Thymus (tissue), 14 donors: ENCODE measurements at places on chromosomes 1 and 21. TPM values are rescaled to one million over a fixed set of nuclear protein-coding genes. Genes with fewer than 3 reads are reported as not detected.

F5 gene
- 0.85 TPM for total RNA-seq

OR1C1 gene
- not detected for total RNA-seq

CLCA1 gene
- total RNA-seq: 0.14 TPM

CHI3L2 gene
- total RNA-seq: 291 TPM

DNA sequence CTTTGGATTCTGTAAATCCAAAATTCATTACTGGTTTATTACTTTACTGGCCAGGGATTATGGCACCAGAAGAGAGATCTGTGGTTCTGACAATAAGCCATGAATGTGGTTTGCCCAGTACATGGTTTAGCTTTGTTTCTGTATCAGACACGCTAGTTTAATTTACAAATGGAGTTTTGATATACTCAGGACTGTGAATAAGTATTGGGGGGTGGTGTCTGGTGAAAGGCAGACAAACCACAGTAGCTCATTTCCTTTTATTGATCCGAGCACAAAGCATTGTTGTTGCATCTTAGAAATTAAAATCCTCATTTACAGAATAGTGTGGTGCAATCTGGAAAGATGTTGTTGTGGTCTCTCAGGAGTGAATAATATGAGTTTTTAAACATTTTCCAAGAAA is 96.0 kb downstream of the ST6GALNAC3 start:
- DNase-seq: no peak

DNA sequence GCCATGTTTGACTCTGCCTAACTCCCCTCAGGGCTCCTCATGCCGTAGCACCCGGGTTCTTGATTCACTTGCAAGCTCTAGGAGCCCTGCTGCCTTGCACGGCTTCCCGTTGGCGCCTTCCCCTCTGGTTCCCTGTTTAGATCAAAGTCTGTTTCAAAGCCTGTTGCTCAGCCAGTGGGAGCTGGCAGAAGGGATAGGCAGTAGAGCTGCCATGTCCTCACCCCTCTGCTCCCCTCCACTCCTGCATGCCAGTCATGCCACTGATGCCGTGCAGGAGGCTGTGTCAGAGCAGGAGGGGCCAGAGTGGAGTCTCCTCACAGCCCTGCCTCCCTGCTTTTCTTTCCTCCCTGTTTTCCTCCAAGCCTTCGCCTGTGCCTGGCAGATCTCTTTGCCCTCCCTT is 26.5 kb downstream of the HMGCS2 start:
- no peak for DNase-seq

- DNase-seq: no peak
Measured at GRCh38 chr1:178632653-178633052, 92.4 kb upstream of the RALGPS2 start.

DNA sequence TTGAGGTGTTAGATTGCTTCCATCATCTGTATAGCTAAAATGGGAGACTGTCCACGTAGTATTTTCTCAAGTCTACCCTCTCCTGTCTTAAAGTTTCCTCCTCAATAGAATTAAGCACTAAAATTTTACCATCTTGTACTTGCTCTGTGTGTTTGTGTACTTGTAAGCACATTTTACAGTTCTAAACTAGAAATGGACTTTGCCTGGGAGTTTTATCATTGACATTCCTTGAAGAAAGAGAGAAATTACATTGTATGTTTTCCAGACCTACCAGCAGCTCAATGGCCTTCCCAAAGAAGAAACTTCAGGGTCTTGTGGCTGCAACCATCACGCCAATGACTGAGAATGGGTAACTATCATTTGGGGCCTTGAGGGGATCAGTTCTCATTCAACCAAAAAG is 4.5 kb downstream of the NPL start:
- no peak for DNase-seq

DNA sequence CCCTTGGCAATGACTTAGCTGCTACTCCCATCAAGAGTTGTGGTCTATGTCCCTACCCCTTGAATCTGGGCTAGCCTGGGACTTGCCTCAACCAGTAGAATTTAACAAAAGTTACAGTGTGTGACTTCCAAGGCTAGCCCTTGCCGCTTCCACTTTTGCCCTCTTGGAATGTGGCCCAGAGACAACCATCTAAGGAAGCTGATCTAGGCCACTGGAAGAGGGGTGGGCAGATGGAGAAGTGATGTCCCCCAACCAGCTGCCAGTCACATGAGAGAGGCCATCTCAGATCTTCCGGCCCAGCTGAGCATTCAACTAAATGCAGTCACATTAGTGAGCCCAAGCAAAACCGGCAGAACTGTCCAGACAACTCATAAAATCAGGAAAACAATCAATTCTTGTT is 115.1 kb downstream of the TOMM20 start:
- no peak for DNase-seq

GRCh38 chr1:181742426-181742825 is 259.1 kb downstream of the CACNA1E start:
- no peak for DNase-seq

- DNase-seq: no peak
Measured at GRCh38 chr1:6072774-6073479, 27.2 kb downstream of the KCNAB2 start.

DNA sequence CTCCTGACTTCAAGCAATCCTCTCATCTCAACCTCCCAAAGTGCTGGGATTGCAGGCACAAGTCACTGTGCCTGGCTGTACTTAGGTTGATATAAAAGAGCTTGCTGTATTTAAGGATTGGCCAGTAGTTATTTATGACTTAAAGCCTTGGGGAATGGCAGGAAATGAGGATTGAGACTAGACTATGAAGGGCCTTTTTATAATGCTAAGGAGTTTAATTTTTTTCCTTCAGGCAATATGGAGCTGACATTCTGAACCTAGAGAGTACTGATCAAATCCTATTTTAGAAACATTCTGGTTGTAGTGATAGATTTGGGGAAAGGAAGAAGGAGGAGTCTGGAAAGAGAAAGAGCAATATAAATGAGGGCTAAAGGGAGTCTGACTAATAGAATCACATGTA is 44.7 kb downstream of the MSH4 start:
- no peak for DNase-seq

DNA sequence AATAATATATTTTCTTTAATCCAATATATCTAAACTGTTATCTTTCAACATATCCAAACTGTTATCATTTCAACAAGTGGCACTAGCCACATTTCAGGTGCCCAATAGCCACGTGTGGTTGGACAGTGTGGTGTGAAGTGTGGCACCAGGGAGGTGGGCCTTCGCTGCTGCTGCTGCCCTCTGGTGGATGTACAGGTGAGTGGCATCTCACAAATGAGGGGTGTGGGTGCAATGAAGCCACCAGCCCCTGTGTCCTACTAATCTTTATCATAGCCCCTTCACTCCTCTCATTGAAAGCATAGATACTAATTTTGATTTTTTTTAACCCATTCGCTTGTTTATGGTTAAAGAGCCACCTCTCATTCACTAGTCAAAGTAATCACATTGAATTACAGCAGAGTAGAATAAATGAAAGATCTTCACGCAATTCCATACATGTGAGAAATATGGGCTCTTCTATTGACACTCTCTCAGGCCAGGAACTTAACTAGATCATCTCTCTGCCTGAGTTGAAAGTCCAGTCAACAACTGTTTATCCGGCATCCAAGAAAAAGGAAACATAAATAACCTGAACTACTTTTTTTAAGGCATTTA is 499.2 kb downstream of the OMA1 start:
- no peak for DNase-seq

GRCh38 chr1:53254011-53254640 is 15.8 kb upstream of the MAGOH start:
- DNase-seq: no peak

- no peak for DNase-seq
Measured at GRCh38 chr21:44998621-44999427, 59.0 kb downstream of the SLX9 start.

DNA sequence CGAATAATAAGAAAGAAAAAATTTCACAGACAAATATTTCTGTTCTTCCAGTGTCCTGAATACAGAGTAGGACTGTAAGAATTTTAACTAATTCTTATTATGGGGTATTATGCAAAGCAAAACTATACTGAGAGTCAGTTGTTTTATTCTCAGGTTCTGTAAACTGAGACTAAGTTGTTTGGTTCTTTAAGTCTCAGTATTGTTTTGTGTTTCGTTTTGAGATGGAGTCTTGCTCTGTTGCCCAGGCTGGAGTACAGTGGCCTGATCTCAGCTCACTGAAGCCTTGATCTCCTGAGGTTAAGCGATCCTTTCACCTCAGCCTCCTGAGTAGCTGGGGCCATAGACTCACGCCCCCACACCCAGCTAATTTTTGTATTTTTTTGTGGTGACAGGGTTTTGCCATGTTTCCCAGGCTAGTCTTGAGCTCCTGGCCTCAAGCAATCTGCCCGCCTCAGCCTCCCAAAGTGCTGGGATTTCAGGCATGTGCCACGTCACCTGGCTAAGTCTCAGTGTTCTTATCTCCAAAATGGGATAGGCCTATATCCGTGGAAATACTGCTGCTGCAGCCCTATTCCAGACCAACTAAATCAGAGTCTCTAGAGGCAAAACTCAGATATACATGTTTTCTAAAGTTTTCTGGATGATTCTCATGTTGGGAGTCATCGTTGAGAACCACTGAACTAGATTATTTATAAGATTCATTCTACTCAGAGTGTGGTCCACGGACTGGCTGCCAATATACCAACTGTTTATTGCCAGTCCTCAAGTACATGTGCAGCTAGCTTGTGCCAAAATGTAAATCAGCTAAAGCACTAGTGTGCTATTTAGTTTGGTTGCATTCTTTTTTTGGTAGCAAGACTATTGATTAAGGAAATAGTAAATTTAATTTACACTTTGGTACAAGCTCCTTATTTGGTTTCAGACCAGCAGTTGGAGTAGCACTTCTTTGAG is 116.6 kb downstream of the HS2ST1 start:
- DNase-seq: no peak

DNA sequence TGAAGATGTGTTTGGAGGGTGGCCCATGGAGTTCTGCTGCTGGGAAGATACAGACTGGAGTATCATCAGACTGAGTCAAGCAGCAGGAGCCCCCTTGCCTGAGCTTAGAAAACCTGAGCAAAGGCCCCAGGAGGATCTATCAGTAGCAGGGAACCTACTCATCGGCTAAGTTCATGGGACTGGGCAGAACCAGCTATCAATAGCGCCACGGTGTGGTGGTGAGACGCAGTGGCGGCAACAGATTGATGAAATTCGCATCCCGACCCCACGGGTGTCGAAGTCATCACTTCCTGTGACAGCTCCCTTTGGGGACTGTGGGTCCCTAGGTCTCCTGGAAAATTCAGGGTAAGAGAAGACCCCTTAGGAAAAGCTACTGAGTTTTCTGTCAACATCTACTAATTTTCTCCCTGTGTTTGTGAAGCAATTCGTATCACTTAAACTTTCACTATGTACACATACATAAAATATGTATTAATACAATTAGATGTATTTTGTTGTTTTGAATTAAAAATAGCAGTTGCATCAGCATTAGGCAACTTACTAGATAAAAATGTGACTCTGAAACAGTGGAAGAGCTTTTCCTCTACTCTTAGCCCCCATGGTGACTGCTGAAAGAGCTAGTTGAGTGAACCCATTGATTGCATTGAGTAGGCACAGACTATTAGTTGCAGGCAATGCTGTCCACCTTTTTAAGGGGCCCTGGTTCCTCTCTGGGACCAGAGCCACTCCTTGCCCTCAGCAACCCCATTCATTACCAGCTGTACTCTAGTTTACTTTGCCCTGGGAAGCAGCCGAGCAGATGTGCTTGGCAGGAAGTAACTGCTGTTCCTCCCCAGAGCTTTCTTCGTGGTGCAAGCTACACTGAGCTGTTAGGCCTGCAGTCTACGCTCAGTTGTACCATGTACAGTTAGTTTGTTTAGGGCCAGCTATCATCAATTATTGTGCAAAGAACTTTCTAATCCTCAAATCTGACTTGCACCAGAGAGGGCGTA is 7.3 kb upstream of the CACNA1S start:
- DNase-seq: peak; percentile 30

DNA sequence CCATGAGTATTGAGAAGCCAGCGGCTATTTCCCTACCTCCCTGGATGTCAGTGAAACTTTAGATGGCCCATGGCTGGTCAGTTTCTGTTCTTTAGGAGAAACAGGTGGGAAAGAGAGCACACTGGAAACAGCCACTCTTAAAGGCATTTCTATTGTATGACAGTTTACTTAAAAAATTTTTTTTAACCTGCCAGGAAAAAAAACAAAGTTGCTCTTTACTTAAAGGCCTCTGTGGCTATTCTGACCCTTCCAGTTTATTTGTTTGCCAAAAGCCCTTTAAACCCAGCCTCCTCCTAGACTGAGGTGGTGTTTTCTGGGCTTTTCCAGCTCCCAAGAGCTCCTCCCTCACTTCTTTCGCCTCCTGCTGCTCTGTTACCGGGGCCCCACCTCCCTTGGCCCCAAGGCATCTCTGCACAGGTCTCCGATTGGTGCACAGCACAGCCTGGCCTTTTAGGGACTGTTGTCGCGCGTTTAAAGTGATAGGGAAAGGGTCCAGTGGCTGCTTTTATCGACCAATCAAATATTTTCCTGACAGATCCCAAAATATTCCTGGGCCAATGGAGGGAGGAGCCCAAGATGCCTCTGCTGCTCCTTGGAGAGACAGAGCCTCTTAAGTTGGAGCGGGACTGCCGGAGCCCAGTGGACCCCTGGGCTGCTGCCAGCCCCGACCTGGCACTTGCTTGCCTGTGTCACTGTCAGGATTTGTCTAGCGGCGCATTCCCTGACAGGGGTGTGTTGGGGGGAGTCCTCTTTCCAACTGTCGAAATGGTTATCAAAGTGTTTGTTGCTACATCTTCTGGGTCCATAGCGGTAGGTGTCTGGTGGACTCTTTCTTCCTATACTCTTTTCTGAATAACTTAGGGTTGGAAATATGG is at the start of gene SH3BGR:
TSS of gene SH3BGR (plus strand) at position 639 of the 875 bp plus-strand sequence. CDS start at position 766, 127 bp downstream.
- DNase-seq: no peak

DNA sequence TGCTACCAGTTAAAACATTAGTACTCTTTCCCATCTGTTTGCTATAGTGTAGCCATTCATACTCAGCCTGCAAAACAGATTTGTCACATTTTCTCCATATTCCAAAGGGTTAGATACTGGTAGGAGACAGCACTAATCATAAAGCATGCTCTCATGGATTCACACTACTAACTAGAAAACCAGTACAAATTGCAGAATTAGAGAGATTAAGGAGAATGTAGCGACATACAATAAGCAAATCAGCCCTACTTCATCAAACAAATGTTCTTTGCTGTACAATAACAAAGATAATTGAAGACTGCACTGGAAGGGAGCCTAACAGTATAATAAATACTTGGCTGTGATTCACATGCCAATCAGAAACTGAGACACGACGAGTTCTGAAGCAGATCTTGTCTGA is 368.0 kb upstream of the PRMT6 start:
- no peak for DNase-seq
